ENCODE measurements at places on chromosomes 2 and 18. TPM values are rescaled to one million over a fixed set of nuclear protein-coding genes. Genes with fewer than 3 reads are reported as not detected.

CCDC141 gene
- not detected for total RNA-seq

DNA sequence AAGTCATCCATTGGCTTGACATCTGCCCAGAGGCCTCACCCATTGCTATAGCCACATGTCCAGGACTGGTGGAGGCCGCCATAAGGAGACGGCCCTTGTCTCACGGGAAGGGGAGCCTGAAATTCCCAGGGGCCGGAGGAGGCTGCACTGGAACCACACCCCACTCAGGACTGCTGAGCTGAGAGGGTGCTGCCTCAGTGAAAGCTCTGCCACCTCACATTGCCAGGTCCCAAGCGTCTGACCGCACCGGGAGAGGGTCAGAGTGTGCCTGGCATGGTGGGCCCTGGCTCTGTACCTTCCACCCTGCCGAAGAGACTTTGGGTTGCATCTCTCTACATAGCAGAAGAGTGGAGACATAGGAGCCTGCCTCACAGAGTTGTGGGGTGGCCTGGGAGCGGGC, 134.1 kb upstream of the GLI2 start:
- no peak overlapping the region for H3K4me3 ChIP-seq
- peaks cover 20% of the 10 kb centered on the region for H3K4me1 ChIP-seq
- H3K27me3 ChIP-seq = no peaks in the 10 kb centered on the region
- no peaks in the 10 kb centered on the region for H3K36me3 ChIP-seq

LRP2 gene
- 0.02 TPM for total RNA-seq

GRCh38 chr2:182165202-182165601, 179.5 kb downstream of the PPP1R1C start:
- H3K4me1 ChIP-seq = peaks cover 6% of the 10 kb centered on the region
- H3K36me3 ChIP-seq = no peaks in the 10 kb centered on the region
- no peak for DNase-seq
- H3K4me3 ChIP-seq = no peak overlapping the region
- no peaks in the 10 kb centered on the region for H3K27me3 ChIP-seq

DNA sequence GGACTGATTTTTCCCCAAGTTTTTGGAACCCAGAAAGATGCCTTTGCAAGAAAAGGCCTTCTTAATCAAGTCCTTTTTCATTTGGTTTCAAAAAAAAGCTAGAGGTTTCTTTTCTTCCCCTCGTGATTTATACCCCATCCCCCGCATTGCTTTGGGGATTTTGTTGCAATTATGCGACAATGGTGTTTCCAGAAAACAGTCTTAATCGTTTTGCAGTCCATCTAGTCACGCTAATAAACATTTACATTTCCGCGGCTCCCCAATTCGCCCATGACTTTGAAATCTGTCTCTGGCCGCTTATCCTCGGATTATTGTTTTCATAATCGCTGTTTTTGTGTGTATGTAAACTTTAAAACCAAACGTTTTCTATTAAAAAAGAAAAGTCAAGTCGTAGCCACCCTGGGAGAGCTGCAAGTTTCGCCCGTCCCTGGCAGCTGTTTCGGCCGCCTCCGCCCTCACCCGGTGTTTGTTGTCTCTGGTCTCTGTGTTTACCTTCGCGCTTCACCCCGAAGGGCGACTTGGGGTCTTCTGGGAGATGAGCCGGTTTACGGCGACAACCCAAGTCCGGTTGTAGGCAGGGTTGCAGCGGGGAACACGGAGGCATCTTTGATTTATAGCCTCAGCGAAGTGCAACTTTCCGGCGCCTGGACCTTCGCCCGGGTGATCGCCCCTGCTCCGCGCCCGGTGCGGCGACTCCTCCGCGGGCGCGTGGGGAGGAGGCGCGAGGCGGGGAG, 667 bp downstream of the SP9 start:
- no peak overlapping the region for H3K27ac ChIP-seq
- H3K36me3 ChIP-seq = no peaks in the 10 kb centered on the region
- no peaks in the 10 kb centered on the region for H3K4me1 ChIP-seq
- H3K4me3 ChIP-seq = peak overlapping the region; percentile 73

RPRM gene
- not detected for total RNA-seq

DNA sequence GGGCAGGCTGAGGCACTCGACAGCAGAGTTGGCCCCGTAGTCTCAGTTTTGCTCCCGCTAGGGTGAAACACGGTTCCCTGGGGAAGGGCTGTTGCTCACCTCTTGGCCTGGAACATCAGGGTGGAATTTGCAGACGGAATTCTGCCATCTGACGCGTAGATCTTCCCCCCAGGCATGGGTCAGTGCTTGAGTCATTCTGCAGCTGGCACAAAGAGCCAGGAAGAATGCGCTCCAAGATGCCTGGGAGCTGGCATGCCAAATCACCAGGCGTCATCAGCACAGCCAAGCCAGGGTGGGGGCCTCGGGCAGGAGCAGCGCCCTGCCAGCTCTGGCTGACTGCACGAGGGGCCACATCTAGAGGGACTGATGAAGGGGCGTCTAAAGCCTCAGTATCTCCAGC, 42.7 kb downstream of the ODC1 start:
- H3K4me3 ChIP-seq = peak overlapping the region; percentile 47
- H3K4me1 ChIP-seq = peaks cover 53% of the 10 kb centered on the region
- H3K27me3 ChIP-seq = no peaks in the 10 kb centered on the region
- H3K27ac ChIP-seq = peak overlapping the region; percentile 94

- no peak overlapping the region for H3K27ac ChIP-seq
- no peaks in the 10 kb centered on the region for H3K4me1 ChIP-seq
- peak; percentile 48 for DNase-seq
- H3K4me3 ChIP-seq = no peak overlapping the region
- H3K36me3 ChIP-seq = no peaks in the 10 kb centered on the region
- H3K27me3 ChIP-seq = peaks cover 11% of the 10 kb centered on the region
Observed at GRCh38 chr2:17190527-17190926, 327.7 kb downstream of the RAD51AP2 start.

GRCh38 chr2:82268446-82268845, 1963.9 kb upstream of the LRRTM1 start:
- H3K4me1 ChIP-seq = no peaks in the 10 kb centered on the region
- H3K36me3 ChIP-seq = no peaks in the 10 kb centered on the region
- no peak for DNase-seq
- no peak overlapping the region for H3K27ac ChIP-seq

DNA sequence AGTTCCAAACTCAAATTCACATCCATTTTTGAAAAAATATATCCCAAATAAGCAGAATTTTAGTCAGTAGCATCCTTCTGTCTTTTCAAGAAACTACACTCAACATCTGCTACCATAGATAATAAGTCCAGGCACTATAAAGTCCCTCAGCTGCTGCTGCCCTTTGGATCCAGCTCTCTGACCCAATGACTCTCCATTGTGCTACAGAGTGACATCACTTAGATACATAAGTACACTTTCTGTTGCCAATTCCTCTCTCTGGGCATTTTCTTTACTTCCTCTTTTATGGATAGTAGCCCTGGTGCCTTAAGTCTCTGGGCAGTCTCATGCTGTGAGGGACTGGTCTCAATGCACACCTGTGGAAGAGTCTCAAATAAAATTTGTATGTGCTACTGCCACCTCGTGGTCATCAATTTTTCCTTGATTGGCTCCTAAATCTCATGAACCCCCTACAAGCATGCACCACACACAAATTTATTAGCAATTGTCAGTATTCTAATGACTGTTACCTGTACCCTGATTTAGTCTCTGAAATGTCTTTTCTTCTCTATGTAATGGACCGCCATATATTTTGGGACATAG, 219.2 kb downstream of the LRP1B start:
- H3K27ac ChIP-seq = no peak overlapping the region
- peaks cover 53% of the 10 kb centered on the region for H3K27me3 ChIP-seq
- no peaks in the 10 kb centered on the region for H3K4me1 ChIP-seq
- H3K4me3 ChIP-seq = no peak overlapping the region
- peak; percentile 56 for DNase-seq

DNA sequence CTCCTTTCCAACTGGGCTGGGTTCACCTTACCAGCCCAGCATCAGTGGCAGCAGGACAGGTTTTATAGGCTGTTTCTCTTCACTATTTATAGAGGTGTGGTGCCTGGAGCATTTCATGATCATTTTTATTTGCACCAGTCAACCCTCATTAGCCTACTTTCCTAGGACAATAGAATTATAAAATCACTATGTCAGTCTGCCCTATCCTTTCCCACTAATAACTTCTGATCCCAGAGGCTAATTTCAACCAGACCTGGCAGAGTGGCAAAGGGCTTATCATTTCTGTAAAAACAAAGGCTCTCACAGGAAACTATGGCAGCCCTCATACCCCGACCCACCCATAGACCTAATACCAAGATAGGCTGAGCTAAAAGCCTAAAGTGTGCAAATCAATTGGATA, 243.5 kb upstream of the TMEFF2 start:
- DNase-seq = no peak
- H3K4me3 ChIP-seq = no peak overlapping the region
- no peaks in the 10 kb centered on the region for H3K27me3 ChIP-seq
- H3K4me1 ChIP-seq = peaks cover 6% of the 10 kb centered on the region
- H3K36me3 ChIP-seq = no peaks in the 10 kb centered on the region

- H3K27me3 ChIP-seq = peaks cover 23% of the 10 kb centered on the region
- DNase-seq = no peak
- H3K4me3 ChIP-seq = peak overlapping the region; percentile 92
- H3K36me3 ChIP-seq = peaks cover 16% of the 10 kb centered on the region
- H3K27ac ChIP-seq = peak overlapping the region; percentile 23
Observed at GRCh38 chr2:27072920-27073319, 1.5 kb upstream of the OST4 start.

DNA sequence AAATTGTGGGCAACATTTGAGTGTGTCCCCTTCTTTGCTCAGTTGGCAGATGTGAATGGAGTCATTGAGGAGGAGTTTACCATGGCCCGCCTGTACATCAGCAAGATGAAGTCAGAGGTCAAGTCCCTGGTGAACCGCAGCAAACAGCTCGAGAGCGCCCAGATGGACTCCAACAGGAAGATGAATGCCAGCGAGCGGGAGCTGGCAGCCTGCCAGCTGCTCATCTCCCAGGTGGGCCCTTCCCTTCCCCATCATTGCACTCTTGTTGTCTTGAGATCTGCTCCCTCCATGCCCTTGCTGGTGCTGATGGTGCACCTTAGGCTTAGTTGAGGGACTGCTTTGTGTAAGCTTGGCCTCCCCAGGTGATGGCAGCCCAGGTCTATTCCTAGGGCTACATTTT, 47.5 kb upstream of the LYPD6B start:
- DNase-seq = no peak
- H3K4me3 ChIP-seq = no peak overlapping the region
- no peak overlapping the region for H3K27ac ChIP-seq
- H3K27me3 ChIP-seq = no peaks in the 10 kb centered on the region
- H3K4me1 ChIP-seq = no peaks in the 10 kb centered on the region

GRCh38 chr2:165927353-165927752, 26.2 kb downstream of the TTC21B start:
- no peaks in the 10 kb centered on the region for H3K27me3 ChIP-seq
- H3K4me3 ChIP-seq = no peak overlapping the region
- H3K27ac ChIP-seq = no peak overlapping the region
- peaks cover 46% of the 10 kb centered on the region for H3K36me3 ChIP-seq
- DNase-seq = no peak

- H3K27ac ChIP-seq = no peak overlapping the region
- H3K4me3 ChIP-seq = no peak overlapping the region
- DNase-seq = no peak
- H3K4me1 ChIP-seq = no peaks in the 10 kb centered on the region
- no peaks in the 10 kb centered on the region for H3K27me3 ChIP-seq
Observed at GRCh38 chr2:197190100-197190432, 120.5 kb downstream of the ANKRD44 start.

RESP18 gene
- total RNA-seq = not detected

HOXD4 gene
- not detected for total RNA-seq

GRCh38 chr2:65663831-65664407, 231.5 kb upstream of the SPRED2 start:
- DNase-seq = peak; percentile 62
- H3K27me3 ChIP-seq = no peaks in the 10 kb centered on the region
- H3K36me3 ChIP-seq = peaks cover 5% of the 10 kb centered on the region
- H3K4me1 ChIP-seq = peaks cover 26% of the 10 kb centered on the region

DNA sequence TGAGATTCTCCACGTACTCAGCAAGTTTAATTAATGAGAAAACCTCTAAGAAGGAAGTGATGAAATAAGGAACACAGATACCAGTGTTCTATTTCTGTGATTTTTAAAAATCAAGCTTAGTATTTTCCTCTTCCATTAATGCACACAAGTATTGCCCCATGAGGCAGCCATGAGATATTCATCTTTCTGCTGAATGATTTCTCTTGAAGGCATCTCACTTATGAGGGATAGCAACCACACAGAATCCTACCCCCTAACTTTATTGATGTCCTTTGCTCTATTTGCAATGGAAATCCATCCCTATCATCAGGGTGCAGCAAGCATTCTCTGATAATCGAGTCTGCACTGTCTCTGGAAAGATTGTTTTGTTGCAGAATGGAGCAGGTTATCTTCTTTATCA, 244.1 kb upstream of the NRP2 start:
- no peak for DNase-seq

C2orf76 gene
- 9.8 TPM for total RNA-seq

GAD1 gene
- 2.5 TPM for total RNA-seq

- no peak overlapping the region for H3K27ac ChIP-seq
- peaks cover 7% of the 10 kb centered on the region for H3K4me1 ChIP-seq
- no peak for DNase-seq
Observed at GRCh38 chr18:8625461-8626092, 16.3 kb downstream of the RAB12 start.

- H3K4me3 ChIP-seq = no peak overlapping the region
- DNase-seq = no peak
- H3K27me3 ChIP-seq = no peaks in the 10 kb centered on the region
Observed at GRCh38 chr2:223019390-223019930, 32.5 kb upstream of the KCNE4 start.

GRCh38 chr2:7639476-7639875, 722.3 kb downstream of the RNF144A start:
- H3K4me1 ChIP-seq = no peaks in the 10 kb centered on the region
- no peaks in the 10 kb centered on the region for H3K36me3 ChIP-seq
- H3K27me3 ChIP-seq = no peaks in the 10 kb centered on the region
- H3K4me3 ChIP-seq = no peak overlapping the region
- DNase-seq = no peak

TM4SF20 gene
- not detected for total RNA-seq

DNA sequence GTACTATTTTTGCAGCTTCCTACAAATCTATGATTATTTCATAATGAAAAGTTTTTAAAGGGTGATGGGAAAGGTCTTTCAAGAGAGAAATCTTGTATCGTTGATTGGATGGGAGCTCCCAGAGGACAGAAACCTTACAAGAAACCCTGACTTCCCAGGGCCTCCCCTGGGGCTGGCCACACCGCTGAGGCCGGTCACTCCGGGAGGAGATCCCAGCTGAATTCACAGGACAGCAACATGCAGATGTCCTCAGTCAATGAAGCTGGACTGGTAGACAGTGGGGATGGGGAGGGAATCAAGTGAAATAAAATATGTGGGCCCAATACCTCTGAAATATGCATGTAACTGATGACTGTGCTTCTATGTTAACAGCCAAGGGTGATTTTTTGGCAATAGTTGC, 135.6 kb downstream of the TFCP2L1 start:
- peaks cover 6% of the 10 kb centered on the region for H3K4me1 ChIP-seq
- no peaks in the 10 kb centered on the region for H3K36me3 ChIP-seq
- no peak overlapping the region for H3K4me3 ChIP-seq
- H3K27ac ChIP-seq = no peak overlapping the region

UGT1A8 gene
- total RNA-seq = not detected

- no peaks in the 10 kb centered on the region for H3K36me3 ChIP-seq
- peaks cover 6% of the 10 kb centered on the region for H3K4me1 ChIP-seq
- no peak overlapping the region for H3K4me3 ChIP-seq
Observed at GRCh38 chr18:44893045-44893706, 212.5 kb downstream of the SETBP1 start.

GRCh38 chr18:56086786-56087185, 498.8 kb upstream of the TCF4 start:
- H3K27ac ChIP-seq = no peak overlapping the region
- no peaks in the 10 kb centered on the region for H3K27me3 ChIP-seq
- H3K4me1 ChIP-seq = peaks cover 15% of the 10 kb centered on the region
- H3K4me3 ChIP-seq = no peak overlapping the region

- no peak for DNase-seq
- H3K36me3 ChIP-seq = peaks cover 71% of the 10 kb centered on the region
- H3K4me1 ChIP-seq = no peaks in the 10 kb centered on the region
- H3K27ac ChIP-seq = no peak overlapping the region
Observed at GRCh38 chr2:197543206-197543605, 27.3 kb downstream of the MOB4 start.
